ENCODE measurements at places on chromosomes 11 and 22.

DNA sequence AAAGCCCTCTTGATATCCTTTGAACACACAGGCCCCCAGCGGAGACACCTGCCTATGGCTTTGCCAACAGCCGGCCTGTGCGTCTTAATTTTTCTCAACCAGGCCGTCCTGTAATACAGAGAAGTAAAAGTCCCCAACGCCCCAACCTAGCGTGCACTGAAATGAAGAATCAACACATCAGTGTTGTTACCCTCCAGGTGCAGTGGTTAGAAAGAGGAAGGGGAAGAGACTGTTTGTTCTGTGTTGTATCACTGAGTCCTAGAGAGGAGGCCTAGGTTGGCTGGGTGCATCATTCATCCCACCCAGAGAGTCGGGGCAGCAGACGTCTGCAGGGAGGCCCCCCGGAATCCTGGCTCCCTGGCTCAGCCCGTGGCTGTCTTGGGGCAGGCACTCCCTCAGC is 25.7 kb downstream of the SGSM1 start:
- DNase-seq = no peak

- no peak for DNase-seq
Observed at GRCh38 chr11:117476531-117477142, 149.0 kb downstream of the CEP164 start.

- no peak for DNase-seq
Observed at GRCh38 chr11:69512790-69513189, 31.3 kb downstream of the LINC01488 start.

DNA sequence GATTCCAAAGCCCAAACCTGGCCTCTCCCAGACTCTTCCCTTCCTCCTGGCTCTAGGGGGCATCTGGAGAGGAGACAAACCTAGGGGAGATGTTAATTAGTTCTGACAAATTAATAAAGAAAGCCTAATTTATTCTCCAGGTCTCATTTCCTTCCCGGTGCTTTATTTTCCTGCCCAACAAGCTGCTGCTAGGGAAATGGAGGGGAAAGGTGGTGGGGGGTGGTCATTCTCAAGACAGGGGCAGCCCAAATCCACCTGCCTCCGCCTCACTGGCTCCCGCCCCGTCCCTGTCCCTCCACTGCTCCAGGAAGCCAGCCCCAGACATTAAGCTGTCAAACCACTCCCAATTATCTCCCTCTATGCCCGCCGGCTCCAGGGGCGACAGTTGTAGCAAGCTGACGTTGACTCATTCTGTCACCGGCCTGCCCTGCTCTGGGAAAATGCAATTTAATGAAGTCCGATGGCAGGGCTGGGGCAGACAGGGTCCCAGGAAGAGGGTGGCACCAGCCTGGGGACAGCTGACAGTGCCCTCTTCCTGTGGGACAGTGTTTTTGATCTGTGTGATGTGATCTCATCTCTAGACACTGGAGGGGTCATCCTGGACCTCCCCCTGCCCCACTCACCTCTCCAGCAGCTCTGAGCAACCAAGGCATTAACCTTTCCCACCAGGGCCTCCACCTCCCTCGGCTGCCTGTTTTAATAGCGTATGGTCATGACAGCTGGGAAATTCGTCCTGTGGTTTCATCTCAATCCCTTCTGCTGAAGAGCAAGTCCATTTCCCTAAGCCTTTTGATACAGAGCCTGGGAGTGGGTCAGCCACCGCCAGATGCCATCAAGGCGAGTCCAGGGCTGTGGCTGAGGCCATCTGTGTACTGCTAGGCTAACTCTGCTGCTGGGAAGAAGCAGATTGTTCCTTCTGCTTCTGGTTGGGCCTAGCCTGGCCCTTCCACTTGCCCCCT is 27.1 kb downstream of the NECTIN1 start:
- no peak for DNase-seq

GRCh38 chr11:119627286-119627685 is 101.7 kb downstream of the NECTIN1 start:
- DNase-seq = no peak
